ENCODE measurements at places on chromosomes 5 and 9.

GRCh38 chr9:27194401-27195091 lies 85.5 kb downstream of the TEK start:
- peak; percentile 80 for DNase-seq

- DNase-seq, result no peak
These were observed 44.1 kb upstream of the SHISAL2B start for GRCh38 chr5:64646169-64646568.

- DNase-seq, result no peak
These were observed 32.2 kb upstream of the PAM start for GRCh38 chr5:102722931-102723330.

DNA sequence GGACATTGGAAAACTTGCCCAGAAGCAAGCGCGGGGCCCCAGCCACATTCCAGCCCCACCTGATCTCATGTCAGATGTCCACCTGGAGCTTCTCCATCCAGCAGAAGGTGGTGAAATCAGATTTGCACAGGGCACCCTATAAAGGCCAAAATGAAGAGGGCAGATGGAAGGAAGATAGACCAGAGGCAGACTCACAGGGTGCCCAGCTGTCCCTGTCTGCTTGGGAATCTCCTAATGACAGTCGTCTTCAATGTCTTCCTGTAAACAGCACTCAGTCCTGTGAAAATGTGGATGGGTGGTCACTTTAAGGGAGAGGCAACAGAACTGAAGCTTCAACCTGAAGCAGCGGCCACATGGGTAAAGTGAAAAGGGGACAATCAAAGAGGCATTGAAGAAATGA lies 607.5 kb downstream of the IRX1 start:
- no peak for DNase-seq

DNA sequence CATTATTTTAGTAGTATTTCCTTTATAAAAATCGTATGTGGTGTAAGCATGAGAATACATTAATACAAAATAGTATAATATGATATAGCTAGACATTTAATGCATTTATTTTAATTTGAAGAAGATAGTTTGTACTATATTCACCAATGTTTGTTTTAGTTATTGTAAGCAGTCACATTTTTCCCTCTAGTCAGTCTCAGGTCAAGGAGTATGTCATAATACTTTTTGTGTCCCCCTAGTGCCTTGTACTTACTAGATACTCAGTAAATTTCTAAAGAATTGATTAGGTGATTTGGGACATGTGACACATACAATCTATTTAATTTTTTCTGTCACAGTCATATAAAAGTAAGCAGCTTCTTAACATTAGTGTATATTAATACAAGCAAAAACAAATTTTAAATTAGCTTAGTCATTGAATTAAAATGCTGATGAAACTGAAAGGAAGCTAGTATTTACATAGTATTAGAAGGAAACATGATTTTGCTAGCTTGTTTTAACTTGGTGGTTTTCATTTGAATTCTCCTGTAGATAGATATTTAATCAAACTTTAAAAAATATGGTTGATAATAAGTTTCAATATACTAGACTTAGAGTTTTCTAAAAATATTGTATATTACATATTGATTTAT lies 242.2 kb downstream of the FER start:
- no peak for DNase-seq

DNA sequence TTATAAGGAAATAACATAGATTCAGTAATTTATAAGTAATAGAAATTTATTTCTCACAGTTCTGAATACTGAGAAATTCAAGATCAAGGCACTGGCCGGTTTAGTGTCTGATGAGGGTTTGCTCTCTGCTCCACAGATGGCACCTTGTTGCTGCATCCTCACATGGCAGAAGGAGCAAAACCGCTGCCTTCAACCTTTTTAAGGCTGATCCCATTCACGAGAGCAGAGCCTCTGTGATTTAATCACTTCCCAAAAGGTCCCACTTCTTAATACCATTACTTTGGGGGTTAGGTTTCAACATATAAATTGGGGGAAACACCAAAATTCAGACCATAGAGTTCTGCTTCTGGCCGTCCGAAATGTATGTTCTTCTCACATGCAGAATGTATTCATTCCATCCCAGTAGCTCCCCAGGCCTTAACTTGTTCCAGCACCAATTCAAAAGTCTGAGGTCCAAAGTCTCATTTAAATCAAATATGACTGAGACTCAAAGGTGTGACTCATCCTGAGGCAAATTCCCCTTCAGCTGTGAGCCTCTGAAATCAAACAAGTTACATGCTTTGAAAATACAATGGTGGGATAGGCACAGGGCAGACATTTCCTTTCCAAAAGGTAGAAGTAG lies 30.6 kb downstream of the BAAT start:
- no peak for DNase-seq

GRCh38 chr5:129049126-129049799 lies 45.3 kb upstream of the ISOC1 start:
- no peak for DNase-seq

DNA sequence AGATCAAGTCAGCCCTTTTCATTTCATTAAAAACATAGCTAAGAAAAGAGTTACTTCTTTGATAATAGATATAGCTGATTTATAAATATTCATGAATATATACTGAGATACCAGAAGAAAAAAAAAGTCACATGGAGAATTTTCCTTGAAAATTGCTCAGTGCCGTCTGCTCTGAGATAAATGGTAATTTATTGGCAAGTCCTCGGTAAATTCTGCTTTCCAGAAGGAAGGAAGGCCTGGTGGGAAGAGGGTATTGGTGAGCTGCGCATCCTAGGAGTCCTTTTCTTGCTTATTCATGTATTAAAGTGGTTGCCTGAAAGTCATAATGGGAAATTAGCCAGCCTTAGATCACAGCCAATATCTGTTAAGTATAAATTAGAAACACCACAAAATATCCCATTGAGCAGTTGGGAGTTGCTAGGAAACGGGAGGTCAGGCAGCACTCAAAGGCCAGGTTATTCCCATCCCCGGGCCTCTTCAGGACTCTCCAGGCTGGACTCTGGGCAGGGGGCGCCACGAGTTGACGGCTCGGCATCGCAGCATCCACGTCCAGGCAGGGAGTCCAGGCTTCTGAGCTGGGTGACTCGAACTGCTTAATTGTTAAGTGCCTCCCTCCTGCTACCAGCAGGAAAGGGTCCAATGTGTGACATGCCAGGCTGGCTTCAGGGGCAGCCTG lies 116.7 kb upstream of the RETREG1 start:
- DNase-seq, result peak; percentile 40

GRCh38 chr5:124544366-124545055 lies 201.9 kb downstream of the ZNF608 start:
- no peak for DNase-seq

DNA sequence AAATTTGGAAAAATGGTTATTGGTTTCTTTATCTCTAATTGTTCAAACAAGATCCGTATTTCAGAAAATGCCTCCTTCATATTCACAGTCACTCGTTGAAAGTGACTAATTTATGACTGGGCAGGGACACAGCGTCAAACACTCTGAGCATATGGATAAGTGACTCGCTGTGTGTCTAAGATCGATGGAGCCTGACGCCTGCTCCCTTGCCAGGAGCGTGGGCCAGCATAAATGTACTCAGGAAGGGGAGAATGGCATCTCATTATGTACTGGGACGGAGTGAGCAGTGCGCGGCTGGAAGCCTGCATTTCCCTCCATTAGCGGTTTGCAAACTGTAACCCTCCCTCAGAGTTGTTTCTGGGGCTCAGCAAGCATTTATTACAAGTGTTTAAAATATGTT lies 79.8 kb upstream of the CAST start:
- no peak for DNase-seq

DNA sequence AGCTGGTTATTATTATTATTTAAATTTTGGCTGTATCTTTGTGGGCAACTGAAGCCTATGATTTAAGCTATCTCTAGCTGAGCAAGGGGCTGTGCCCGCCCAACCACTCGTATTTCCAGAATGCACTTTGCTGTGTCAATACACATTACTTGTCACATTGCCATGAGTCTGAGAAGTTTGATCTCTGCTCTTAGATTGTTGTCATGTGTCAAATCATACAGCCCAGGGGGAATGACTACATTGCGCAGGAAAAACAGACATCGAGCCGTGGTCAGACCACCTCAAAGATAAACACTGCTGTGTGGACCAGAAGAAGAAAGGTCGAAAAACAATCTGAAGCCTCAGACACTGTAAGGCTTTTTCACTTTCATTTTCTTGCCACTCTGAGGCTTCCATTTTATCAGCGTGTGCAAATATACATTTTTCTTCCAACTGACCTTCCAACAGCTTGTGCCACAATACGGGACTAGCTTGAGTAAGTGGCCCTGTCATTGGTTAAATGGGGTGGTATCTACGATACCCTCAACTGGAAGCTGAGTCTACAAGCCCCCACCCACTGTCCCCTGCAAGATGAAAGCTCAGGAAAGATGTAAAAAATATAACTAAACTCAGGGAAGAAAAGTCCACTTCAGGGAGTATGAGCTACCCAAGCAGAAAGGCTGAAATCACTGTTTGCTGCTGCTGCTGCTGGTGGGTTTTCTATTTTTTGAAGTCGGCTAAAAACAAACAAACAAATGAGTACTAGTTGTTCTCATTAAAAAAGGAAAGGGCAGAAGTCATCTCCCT lies 603.0 kb downstream of the BNC2 start:
- no peak for DNase-seq

DNA sequence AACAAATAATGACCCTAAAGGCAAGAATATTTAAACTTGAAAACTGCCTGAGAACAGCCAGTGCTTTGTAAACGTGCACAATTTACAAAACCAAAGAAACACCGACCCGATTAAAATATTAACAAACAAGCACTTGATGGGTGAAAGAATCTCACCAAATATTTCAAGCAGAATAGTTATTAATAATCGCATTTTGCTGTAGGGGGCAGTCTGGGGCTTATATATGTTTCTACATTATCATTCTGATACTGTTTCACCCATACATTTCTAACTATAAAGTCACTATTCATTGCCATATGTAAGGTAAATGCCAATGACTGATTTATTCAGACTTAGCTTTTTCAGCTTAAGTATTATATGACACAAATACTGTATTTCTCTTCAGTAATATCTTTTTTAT lies 37.7 kb downstream of the UBAP2 start:
- peak; percentile 18 for DNase-seq

DNA sequence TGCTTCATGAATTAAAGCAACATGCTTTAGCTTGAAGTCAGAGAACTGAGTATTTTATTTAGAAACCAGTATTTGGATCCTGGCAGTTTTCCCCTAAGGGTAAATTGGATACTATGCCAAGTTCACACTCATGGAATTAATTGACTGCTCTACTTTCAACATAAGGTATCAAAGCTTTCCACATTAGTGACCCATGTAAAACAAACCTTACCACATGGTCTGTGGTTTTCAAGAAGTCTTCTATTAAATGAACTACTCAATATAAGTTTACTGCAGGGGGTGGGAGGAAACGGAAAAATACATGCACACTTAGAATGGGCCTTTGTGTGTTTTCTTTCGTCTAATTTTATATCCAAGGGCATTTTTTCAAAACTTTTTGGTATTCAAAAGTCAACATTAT lies 232.0 kb upstream of the FBXL7 start:
- no peak for DNase-seq

DNA sequence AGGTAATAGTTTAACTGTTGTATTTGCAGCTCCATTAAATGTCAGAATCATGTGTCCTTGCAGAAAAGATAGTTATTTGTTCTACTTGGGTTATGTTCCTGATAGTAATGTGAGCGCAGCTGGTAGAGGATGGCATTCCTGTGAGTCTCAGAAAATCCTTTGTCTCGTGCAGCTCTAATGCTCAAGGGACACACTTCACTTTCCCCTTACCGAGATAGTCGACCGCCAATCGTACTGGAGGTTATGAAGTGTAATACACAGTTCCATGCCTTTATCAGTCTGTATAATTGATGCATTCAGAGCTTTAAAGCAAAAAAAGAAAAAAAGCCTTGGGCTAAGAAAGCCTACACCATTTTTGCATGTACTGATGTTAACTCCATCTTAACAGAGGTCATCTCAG lies 60.2 kb upstream of the SRP19 start:
- no peak for DNase-seq

DNA sequence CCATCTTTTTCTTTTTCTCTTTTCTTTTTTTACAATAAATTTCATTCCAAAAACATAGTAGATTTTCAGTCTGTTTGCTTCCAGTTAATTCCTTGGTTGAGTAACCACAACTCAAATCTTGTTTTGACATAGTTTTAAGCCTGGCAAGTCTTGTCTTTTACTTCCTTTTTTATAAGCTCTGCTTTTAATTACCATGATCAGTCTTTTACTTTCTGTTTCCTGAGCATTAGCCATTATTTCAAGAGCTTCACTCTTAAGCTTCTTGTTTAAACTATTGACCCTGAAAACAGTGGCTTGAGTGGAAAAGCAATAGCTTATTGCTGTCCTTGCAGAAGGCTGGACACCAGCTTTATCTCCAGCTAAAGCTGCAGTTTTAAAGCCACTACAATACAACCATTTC lies 1363.3 kb downstream of the MAT2B start:
- no peak for DNase-seq

GRCh38 chr5:133363807-133364587 lies 248.3 kb downstream of the FSTL4 start:
- no peak for DNase-seq

GRCh38 chr5:120818128-120818527 lies 354.0 kb downstream of the PRR16 start:
- no peak for DNase-seq

- DNase-seq, result no peak
These were observed 18.7 kb downstream of the NOTCH1 start for GRCh38 chr9:136527131-136527530.

DNA sequence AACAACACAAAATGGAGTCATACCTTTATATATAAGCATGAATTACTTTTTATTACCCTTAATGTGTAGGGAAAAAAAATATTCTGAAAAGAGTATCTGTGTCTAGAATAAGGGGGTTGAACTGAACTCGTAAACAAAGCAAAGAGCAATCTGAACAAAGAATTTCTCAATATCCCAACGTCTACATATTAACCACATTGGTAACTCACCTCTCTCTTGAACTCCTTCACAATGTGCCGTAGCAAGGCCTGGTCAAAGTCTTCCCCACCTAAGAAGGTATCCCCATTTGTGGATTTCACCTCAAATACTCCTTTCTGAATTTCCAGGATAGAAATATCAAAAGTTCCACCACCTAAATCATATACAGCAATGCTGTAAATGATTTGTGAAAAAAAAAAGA lies 8.4 kb downstream of the HSPA9 start:
- DNase-seq, result no peak

- DNase-seq, result no peak
These were observed 5.7 kb upstream of the TRAF1 start for GRCh38 chr9:120932086-120932823.

GRCh38 chr5:5145651-5146529 lies 5.8 kb downstream of the ADAMTS16 start:
- DNase-seq, result no peak

DNA sequence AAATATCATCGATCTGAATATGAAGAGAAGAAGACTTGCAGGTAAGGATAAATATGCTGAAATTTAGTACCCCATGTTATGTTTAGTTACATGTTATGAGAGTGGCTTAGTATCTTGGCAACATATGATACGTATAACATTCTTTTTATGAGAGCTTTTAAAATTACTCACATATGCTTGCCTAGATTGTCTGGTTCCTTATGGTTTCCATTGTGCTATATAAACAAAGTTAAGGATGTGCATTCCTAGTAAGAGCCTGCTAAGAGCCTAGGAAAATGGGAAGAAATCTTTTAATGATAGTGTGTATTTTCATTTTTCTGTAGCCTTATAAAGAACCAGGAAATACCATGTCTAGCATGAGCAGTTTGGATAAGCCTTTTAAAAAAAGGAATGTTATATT lies 112.0 kb upstream of the KCNN2 start:
- DNase-seq, result no peak

Data from cardiac muscle cell (in vitro differentiated cells and primary cell).